ENCODE measurements at places on chromosomes 6 and 20.

- no peak for DNase-seq
Observed at GRCh38 chr20:31718952-31719643, 3.6 kb downstream of the BCL2L1 start.

GRCh38 chr20:47334022-47334551, 22.4 kb downstream of the ZMYND8 start:
- DNase-seq, result peak; percentile 92

GRCh38 chr6:21856844-21857243, 263.3 kb downstream of the SOX4 start:
- no peak for DNase-seq

GRCh38 chr6:155187106-155187505, 76.7 kb upstream of the CLDN20 start:
- no peak for DNase-seq

DNA sequence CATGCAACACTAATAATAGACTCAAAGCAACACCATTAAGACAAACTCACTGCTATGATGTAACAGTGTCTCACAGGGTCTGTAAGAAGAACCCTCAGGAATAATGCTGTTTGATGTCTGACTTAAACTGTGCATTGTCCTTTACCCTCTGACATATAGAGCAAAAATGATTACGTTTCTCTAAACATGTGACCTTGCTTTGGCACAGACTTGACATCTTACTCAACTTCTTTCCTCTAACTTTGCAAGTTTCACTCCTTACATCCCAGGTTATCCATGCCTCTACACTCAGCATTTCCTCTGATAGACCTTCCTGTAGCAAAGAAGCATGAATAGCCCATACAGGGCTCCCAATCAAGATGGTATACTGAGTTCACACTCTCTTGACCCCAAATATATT, 252.7 kb downstream of the UST start:
- no peak for DNase-seq

GRCh38 chr6:158373214-158373613, 60.9 kb downstream of the TULP4 start:
- DNase-seq, result no peak

DNA sequence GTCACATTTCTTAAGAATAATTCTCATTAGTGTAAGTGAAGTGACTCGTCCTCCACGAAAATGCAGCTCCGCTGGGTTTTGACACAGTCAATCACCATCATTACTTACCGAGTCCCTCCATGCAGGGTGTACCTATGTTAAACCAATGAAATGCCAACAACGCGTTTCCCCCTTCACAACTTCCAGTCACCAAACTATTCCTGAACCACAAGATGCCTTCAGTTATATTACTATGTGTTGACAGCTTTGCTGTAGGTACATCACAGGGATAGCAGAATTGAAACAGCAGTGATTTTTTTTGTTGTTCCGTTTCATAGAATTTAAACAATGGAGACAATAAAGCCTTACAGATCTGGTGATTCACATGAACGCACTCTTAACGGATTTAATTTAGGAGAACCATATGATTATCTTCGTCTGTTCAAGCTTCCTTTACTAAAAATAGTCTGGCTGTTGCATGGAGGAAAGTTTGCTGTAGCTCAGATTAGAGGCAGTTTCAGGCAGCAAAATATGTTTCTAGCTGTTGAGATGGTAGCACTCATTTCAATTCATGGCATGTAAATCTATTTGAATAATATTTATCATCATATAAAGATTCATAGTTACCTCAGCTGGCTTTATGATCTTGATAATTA, 652.8 kb downstream of the PRKN start:
- no peak for DNase-seq

DNA sequence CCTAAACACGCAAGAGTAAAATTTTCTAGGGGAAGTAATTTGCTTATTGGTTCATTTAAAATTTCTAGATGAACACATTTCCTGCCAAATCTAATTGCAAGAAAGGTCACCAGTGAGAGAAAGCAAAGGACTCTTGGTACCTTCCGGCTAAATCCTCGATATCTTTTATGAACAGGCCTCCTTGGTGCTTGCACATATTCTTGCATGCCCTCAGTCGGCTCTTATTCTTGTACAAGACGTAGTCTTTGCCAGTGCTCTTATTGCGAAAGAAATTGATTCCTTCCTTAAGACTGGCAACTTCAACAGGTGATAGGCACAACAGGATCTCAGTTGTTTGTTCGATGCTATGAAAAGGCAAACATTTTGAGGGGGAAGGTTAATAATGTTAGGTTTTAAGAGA, 141.7 kb upstream of the CARMIL1 start:
- no peak for DNase-seq

- no peak for DNase-seq
Observed at GRCh38 chr6:140538926-140539325, 1164.5 kb upstream of the CITED2 start.

DNA sequence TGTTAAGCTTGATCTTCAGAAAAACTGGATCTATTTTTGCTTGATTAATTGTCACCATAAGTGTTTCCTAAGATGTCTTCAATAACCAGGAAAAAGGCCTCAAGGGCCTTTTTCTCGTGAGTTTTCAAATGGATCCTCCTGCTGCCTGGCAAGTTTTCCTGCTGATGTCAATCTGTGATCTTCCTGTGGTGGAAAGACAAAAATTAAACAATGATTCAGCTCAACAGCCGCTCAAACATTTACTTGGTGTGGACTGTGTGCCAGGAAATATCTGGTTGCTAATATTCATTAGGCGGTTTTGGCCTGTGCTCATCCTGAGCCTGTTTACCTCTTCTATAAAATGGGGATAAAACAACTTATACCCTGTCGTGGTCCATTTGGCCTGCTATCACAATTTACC, 35.4 kb upstream of the SSTR4 start:
- no peak for DNase-seq

- DNase-seq, result no peak
Observed at GRCh38 chr20:61727761-61728160, 337.9 kb downstream of the TAF4 start.

DNA sequence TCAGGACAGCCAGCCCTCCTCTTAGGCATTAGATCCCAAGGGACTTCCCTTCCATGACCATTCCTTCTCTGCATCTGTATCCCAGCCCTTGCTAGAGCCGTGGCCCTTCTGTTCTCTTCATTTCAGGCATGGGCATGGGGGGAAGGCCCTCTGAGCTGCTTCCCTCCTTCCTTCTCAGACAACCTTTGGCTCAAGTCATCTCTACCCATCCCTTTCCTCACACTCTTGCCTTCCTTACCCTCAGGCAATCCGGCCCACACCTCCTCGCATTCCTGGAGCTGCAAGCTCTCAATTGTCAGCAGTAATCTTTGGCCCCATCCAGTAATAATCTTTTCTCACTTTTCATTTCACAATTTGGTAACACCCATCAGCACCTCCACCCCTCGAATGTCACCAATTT, 426.9 kb upstream of the JARID2 start:
- no peak for DNase-seq

DNA sequence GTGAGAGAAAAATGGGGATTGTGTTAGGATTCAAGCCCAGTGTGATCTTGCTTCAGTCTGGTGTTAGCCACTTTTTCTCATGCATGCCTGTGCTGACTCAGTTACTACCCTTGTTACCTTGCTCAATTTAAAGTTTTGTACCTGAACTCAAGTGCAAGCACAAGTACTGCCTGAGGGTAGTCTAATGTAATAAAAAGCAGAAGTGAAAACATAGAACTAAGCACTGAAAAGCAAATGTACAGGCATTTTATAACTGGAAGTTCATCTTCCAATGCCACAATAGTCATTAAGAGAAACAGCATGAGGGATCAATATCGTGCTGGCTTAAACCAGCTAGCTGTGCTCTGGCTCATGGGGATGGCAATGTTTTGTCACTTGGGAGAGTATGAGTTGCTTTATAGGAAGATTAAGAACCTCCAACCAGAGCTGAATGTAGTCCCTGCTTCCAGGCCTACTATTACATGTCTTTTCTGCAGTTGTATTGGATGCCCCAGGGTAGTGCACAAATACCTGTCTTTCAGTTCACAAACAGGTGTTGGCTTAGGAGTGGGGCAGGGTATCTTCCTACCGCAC, 48.7 kb downstream of the SLC35F1 start:
- no peak for DNase-seq

GRCh38 chr6:156780102-156780641, 3.0 kb downstream of the ARID1B start:
- peak; percentile 80 for DNase-seq

DNA sequence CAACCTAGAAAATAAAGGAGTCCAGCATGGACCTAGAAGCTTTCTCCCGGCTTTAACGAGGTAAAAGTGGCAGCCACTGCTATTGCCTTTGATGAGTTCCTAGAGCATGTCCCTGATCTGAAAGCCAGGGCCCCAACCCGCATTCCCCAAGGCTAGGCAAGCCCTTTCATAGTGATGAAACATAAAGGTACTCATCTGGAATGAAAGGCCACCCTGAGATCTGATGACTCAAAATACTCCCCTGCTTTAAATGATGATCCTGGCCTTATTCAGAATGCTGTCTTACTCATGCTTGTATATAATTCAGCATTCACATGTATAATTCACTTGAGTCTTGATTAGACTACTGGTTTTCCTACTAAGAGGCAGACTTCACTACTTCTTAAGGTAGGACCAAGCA, 21.3 kb downstream of the TTPAL start:
- no peak for DNase-seq

DNA sequence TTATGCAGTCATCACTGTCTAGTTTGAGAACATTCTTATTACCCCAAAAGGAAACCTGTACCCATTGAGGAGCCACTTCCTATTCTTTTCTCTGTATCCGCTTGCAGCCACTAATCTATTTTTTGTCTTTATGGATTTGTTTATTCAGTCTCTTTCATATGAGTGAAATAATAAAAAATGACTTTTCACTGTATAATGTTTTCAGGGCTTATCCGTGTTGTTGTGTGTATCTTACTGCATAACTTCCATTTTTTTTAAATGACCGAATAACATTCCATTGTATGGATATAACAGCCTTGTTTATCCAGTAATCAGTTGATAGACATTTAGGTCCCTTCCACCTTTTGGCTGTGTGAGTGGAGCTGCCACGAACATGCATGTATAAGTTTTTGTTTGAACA, 86.6 kb downstream of the ZFAND3 start:
- no peak for DNase-seq

- DNase-seq, result no peak
Observed at GRCh38 chr6:74568861-74569260, 637.0 kb downstream of the COL12A1 start.

DNA sequence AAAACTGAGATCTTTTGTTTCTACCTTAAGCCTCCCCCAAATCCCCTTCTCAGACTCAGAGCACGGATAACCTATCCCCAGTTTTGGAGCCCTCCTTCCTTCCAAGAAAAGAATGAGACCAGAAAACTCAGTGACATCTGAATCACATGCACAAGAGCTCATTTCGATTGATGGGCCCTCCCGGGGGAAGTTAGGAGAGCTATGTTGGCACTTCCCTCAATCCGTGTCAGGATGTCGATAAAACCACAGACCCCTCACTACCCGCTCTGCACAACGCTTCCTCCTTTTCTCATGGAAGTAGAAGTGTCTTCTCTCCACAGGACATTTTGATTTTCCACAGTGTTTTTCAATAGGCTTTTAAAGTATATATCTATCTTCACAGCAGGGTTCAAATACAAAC, 332.4 kb downstream of the HACE1 start:
- DNase-seq, result no peak

- no peak for DNase-seq
Observed at GRCh38 chr20:60160451-60161145, 202.4 kb downstream of the CDH26 start.

GRCh38 chr6:84772428-84773132, 8.2 kb upstream of the TBX18 start:
- no peak for DNase-seq

- no peak for DNase-seq
Observed at GRCh38 chr6:34657037-34657306, 39.6 kb downstream of the ILRUN start.

- peak; percentile 30 for DNase-seq
Observed at GRCh38 chr6:166707045-166707444, 80.0 kb upstream of the RPS6KA2 start.

- DNase-seq, result peak; percentile 66
Observed at GRCh38 chr6:116100419-116101301, at the start of gene NT5DC1. Gene NT5DC1, plus strand, starts transcription at chr6:116100853. Its CDS starts 78 bp downstream, at chr6:116100931.

DNA sequence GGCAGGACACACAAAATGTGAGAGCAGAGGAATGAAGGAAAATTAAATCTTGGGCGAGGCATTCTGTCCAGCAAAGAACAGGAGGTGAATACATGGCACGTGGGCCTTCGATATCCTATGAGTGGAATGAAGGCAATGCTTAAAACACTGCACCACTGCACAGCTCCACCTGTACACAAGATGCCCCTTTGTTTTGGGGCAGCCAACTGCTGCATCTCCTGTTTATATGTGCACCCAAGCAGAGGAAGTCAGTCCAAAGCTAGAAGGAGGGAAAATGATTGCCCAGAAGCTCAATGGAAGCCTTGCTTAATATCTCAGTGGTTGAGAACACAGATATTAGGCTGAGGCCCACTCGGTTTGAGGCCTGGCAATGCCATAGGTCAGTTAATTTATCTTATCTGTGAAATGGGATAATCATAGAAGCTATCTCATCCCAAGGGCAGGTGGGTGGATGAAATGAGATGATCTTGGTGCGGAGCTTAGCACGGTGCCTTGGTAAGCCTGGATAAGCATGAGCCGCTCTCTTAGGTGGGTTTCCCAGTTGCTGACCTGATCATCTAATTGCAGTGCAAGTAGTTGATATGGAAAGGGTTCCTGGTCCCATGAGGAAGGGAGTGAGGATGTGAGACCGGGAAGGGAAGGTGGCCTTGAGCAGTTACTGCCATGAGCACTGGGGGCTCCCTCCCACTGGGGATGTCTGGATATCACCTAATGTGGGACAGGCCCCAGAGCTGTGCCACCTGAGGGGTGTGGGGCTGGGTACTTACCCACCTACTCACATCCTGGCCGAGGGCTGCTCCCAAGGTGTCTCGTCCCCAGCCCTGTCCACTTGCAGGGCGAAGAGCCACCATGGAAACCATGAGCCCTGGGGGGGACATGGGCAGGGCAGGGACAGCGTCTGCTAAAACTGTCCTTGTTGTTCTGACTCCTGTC, 9.9 kb downstream of the BANF2 start:
- DNase-seq, result no peak

DNA sequence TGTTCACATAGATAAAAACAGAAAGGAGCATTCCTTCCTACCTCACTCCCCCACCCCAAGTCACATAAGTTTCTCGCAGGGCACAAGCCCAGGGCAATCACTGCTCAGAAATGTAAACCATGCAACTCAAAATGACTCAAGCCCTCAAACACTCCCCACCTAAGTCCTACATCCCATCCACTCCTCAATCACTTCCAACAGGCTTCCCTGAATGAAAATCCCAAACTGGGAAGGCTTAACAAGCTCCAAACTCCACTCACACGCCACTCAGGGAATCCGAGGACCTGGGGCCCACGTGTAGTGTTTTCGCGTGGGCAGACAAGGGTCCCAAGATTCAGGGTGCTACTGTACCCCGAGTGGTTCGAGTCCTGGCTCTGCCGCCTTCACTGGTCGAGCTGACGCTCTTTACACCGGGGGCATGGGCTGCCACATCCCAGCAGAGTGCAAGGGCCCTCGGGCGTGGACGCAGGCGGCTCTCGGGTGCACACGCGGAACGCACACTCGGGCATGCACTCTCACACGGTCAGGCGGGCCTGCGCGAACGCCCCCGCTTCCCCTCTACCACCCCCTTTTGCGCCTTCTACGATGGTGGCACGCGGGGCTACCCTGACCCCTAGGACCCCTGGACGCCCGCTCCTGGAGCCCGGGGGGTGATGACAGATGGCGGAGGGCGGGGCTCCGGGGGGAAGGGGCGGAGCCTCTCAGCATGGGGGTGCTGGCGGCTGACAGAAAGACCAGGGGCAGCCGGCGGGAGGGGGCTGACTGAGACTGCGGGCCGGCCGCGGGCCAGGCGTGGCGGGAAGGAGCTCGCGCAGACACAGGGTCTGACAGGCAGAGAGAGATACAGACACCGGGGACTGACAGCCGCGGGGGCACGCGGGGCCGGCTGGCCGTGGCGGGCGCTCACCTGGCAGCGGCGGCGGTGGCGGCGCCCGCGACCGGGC, 657 bp downstream of the ZHX3 start:
- DNase-seq, result peak; percentile 41

All from NCI-H460 (cell line).